CD4-positive, alpha-beta T cell treated with Interleukin-10 for 1 hour (primary cell): ENCODE measurements at places on chromosomes 11 and 22.

DNA sequence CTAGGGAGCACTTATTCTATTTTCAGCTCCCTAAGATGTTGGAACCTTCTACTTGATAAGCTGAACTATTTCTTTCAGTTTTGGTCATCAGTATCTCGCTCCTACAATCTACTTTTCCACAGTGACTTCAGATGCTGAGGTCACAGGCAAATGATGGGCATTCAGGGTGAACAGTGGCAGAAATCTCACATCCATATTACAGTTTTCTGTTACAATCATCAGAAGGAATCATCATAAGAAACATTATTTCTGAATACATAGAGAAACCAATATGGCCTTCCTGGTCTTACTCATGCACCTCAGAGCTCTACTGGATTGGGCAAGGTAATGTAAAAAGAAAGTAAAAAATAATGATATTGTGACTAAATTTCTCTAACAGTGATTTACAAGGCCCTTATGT lies 39.4 kb upstream of the DDI1 start:
- DNase-seq, result no peak

DNA sequence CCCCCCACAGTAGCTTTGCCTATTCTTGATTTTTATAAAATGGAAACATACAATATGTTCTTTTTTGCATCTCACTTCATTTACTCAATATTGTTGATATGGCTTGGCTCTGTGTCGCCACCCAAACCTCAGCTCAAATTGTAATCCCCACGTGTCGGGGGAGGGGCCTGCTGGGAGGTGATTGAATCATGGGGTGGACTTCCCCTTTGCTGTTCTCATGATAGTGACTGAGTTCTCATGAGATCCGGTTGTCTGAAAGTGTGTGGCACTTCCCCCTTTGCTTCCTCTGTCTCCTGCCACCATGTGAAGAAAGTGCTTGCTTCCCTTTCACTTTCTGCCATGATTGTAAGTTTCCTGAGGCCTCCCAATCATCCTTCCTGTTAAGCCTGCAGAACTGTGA lies 431.3 kb downstream of the MN1 start:
- no peak for DNase-seq

DNA sequence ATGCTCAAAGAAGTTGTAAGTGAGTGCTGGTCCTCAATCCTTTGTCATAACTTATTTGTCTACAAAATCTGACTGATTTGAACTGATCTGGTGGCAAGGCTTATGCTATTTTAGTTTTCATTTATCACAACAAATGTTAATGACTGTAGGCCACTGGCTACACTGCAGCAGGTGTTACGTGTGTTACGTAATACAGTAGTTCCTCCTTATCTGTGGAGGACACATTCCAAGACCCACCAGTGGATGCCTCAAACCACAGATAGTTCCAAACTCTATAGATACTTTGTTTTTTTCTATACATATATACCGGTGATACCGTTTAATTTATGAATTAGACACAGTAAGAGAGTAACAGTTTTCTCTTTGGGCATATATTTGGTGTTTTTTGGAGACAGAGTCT lies 7.0 kb downstream of the MADD start:
- DNase-seq, result no peak

GRCh38 chr22:29266564-29267461 lies 968 bp downstream of the RHBDD3 start:
- DNase-seq, result no peak

GRCh38 chr11:29019960-29020683 lies 911.9 kb downstream of the METTL15 start:
- no peak for DNase-seq

- no peak for DNase-seq
Measured at GRCh38 chr22:33908171-33909074, 11.9 kb downstream of the LARGE1 start.
